Activated T-helper 1 cell treated with anti-CD3 and anti-CD28 coated beads, Interleukin-12 subunit alpha, Interleukin-12 subunit beta, Interleukin-2, Interleukin-4 antibody, amounts not matched to agents 30 ng/mL and 10 ng/mL and 1 ng/mL, durations not matched to agents 14 hours and 24 hours and 36 hours (primary cell): ENCODE measurements at places on chromosomes 3 and 15.

GRCh38 chr3:41198526-41198925 is 779 bp upstream of the CTNNB1 start:
- DNase-seq = no peak

DNA sequence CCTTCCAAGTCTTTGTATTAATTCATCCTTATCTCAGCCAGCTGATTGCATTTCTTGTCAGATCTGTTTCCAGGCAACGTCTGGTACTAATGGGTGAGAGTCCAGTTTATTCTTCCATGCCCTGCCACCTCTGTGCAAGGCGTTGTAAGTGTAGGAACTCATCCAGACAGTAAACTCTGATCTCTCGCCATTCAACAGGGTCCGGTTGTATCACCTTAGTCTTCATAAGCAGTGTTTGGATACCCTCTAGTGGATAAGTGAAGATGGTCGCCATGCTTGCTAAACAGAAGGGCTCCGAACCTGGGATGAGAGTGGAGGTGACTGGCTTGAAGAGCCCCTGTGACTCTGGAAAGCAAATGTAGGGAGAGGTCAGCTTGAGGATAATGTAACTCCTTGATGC is 51.6 kb upstream of the CMTM7 start:
- peak; percentile 20 for DNase-seq

DNA sequence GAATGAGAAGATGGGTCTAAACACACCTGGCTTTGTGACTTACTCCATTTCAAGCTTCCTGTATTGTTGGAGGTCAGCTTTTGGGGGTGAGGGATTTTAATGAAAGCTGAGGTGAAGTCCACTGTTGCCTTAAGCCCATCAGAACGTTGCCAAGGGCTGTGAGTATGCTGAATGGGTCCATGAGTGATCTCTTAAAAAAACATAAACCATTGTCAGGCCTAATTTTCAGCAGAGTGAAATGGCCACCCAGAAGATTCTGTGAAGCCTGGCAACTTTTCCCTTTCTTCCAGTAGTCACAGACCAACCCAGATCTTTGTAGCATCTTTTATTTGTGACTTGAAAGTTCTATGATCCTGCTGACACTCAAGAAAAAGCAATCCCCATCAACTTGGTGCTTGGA is 87.0 kb downstream of the SMAD3 start:
- DNase-seq = no peak

- DNase-seq = no peak
These were observed 13.1 kb upstream of the NAALADL2 start for GRCh38 chr3:174846055-174846454.

DNA sequence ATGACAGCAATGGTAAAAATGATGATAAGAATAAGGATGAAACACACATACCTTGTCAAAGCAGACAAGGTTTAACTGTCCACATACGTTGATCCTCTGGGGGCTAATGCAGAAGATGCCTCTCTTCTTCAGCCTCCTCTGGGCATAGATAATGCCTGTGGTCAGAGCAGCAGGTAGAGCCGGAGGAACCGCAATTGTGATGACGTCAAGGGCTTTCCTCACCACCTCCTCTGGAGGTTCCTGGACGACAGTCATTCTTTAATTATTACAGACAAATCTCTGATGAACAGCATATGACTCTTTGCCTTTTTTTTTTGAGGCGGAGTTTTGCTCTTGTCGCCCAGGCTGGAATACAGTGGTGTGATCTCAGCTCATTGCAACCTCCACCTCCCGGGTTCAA is 86.3 kb upstream of the ATP13A5 start:
- DNase-seq = no peak

- no peak for DNase-seq
These were observed 21.9 kb downstream of the ATOSA start for GRCh38 chr15:52657338-52657737.

- no peak for DNase-seq
These were observed 7.2 kb downstream of the UROC1 start for GRCh38 chr3:126510308-126510910.

DNA sequence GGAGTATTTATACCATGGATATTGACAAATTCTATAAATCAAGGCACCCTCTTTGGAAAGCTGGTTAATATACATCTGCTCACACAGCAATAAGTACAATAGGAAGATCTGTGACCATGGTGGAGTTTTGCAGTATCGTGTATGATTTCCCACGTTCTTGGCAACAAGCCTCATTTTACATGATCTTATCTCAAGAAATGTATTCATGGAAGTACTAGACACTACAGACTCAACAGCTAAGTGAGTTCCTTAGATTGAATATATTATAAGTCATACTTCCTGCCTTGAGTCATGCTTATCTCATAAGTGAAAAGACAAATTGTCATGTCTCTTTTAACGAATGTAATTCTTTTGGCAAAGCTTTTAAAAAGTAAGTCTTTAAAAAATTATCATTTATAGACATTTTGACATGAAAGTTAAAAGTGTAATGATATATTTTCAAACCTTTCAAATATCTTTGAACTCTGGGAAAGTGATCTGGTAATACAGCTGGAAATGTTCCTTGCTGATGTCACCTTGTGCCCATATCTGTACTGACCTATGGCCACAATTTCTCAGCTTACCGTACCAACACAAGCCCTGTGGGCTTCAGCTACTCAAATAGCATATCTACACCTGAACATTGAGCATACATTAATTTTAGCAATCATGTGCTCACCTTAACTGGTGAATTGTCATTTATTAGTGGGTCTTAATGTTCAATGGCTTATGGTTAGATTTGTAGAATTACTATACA is 130.3 kb upstream of the TMC3 start:
- no peak for DNase-seq

- no peak for DNase-seq
These were observed 65.3 kb upstream of the SNRK start for GRCh38 chr3:43221076-43221475.

GRCh38 chr3:30311781-30312180 is 294.6 kb upstream of the TGFBR2 start:
- DNase-seq = no peak

DNA sequence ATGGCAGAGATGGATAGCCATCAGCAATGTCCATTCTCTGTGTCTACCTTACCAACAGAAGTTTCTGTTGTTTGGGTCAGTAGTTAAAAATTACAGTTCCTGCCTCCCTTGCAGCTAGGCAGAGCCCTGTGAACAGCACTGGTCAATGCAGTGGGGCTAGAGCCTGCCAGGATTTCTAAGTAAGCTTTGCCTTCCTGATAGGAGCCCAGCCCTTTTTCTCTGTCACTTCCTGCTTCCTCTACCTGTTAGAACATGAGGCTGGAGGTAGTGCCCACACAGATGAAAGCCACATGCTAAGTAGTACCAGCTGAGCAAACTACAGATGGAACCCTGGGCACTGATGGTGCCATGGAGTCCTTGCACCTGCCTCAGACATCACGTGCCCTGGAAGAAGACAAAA is 45.0 kb downstream of the MGLL start:
- no peak for DNase-seq

DNA sequence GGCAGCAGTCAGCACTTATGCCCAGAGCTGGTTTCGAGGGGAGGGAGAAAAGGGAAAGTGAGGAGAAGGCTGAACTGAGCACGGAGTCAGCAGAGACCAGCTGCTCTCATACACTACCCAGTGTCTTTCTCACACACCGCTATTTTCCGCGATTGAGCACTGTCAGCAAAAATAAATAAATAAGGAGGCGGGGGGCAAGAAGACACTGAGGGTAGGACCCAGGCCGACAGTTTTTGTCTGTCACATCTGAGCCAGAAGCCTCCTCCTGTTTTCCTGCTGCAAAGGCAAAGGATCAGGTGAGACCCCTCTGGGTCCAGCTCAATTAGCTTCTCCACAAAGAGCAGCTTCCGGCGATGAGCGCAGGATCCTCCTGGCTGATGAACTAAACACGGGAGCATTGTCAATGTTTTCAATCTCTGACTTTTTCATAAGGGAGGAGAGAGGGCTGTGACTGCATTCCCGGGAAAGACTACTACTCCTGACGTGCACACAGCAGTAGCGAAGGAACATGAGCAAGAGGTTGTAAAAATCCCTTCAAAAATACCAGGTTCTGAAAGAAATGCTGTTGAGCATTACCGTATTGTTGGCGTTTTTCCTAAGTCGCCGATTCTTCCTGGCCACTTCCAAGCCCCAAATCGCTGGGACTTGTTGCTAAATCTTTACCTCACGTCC is 1.3 kb downstream of the FRMD5 start:
- no peak for DNase-seq

- peak; percentile 34 for DNase-seq
These were observed 1.1 kb downstream of the EDEM1 start for GRCh38 chr3:5188419-5189221.

DNA sequence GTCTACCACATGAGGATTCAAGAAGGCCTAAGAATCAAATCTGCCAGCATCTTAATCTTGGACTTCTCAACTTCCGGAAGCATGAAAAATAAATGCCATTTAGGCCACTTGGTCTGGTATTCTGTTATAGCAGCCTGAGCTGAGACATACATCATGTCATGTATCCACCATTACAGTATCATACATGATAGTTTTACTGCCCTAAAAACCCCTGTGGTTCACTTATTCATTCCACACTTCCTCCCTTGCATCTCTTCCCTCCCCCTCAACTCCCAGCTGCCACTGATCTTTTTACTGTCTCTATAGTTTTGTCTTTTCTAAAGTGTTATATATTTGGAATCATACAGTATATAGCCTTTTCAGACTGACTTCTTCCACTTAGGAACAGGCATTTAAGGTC is 161.8 kb downstream of the SNRK start:
- no peak for DNase-seq

GRCh38 chr3:119206611-119207511 is 33.5 kb downstream of the UPK1B start:
- DNase-seq = no peak

- no peak for DNase-seq
These were observed 51.3 kb downstream of the SMAD3 start for GRCh38 chr15:67116742-67117141.

- DNase-seq = no peak
These were observed 175.9 kb upstream of the PLSCR5 start for GRCh38 chr3:146781059-146781458.
